Fibroblast of skin of left quadriceps (primary cell): ENCODE measurements at places on chromosomes 3 and 15.

GRCh38 chr3:30169487-30169886 lies 436.9 kb upstream of the TGFBR2 start:
- DNase-seq = no peak

- no peak for DNase-seq
Observed at GRCh38 chr15:93900476-93901400, 330.6 kb upstream of the MCTP2 start.

DNA sequence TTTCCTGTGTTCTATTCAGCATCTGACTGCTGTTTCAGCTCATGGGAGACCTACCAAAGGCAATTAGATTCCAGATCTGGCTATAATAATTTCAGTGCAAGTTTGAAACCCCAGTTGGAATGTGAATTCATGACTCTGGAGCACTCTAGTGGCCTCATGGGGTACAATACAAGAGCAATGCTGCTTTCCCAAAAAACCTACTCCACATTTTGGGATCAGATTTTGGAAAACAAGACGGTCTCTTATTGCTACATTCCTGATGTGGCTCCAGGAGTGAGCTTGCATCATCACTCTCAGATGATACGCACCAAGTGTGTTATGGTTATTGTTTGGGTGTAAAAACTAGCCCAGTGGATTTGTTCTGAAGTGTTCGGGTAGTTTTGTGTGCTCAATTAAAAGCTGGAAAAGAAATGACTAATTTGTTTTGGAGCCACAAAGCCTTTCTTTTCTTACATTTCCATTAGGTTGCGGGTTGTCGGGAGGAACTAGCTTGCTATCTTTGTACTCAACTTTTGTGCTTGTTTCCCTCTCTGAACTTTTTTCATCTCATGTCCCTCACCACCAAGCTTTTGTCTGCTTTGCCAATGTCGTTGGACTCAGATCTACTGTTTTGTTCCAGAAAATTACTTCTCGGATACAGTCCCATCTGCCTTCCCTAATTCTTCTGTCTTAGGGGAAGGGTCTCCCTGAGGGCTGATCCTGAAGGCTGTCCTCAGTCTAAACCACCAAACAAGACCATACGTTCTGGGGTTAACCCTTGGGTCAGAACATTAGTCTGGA lies 272.1 kb downstream of the BBX start:
- DNase-seq = no peak

DNA sequence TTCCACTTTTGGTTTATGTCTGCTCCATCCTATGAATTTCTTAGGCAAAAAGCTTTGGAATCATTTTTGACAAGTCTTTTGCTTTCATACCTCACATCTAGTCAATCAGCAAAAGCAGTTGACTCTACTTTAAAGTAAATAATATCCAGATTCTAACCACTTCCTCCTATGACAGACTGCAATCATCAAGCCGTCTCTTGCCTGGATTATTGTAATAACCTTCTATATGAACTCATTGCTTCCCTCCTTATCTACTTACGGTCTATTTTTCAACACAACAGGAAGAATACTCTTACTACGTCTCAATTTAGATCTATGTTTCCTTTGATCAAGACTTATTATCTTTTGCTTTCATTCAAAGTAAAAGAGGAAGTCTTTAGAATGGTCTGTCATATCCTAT lies 20.7 kb downstream of the CLDN1 start:
- no peak for DNase-seq

- DNase-seq = no peak
Observed at GRCh38 chr3:22089284-22089683, 338.3 kb upstream of the ZNF385D start.

- DNase-seq = no peak
Observed at GRCh38 chr3:38109580-38110313, 27.2 kb downstream of the ACAA1 start.

DNA sequence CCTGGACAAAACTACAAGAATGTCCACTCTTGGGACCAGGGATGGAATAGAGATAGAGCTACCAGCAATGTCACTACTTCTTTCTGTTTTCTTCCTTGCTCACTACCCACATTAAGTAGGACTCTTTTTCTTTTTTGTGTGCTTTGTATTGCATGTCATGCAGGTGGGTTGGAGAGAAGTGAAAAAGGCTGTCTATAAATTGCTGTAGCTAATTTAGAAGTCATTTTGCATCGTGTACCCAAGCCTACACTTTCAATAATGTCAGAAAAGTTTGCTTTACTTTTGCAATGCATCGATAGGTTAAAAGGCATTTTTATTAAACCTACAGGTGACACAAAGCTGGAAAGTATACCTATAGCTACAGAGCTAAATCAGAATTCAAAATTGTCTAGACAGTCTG lies 58.9 kb downstream of the GTF2E1 start:
- no peak for DNase-seq

- no peak for DNase-seq
Observed at GRCh38 chr15:65100442-65100841, 14.6 kb downstream of the UBAP1L start.

GRCh38 chr3:128343287-128344051 lies 123.2 kb downstream of the DNAJB8 start:
- peak; percentile 34 for DNase-seq

DNA sequence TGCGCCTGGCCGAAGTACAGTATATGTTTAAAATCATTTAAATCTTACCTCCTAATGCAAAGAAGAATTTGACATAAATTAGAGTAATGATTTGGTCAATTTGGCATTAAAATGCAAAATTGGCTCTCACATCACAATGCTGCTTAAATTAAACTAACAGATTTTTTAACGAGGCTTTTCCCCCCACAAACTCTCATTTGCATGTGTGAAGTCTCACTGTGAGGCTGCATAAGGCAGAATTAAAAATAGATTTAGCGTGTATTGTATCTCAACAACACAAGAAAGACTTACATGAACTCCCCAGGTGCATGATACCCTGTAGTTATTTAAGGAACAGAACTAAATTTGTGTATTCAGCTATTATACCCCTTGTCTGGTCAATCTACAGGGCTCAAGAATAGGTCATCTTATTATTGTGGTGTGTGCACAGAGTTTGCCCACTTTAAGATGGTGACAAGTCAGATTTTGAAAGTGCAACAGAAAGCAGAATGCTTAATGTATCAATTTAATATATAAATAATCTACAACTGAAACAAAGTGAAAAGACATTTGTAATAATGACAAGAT lies 897.9 kb downstream of the EPHA3 start:
- no peak for DNase-seq

DNA sequence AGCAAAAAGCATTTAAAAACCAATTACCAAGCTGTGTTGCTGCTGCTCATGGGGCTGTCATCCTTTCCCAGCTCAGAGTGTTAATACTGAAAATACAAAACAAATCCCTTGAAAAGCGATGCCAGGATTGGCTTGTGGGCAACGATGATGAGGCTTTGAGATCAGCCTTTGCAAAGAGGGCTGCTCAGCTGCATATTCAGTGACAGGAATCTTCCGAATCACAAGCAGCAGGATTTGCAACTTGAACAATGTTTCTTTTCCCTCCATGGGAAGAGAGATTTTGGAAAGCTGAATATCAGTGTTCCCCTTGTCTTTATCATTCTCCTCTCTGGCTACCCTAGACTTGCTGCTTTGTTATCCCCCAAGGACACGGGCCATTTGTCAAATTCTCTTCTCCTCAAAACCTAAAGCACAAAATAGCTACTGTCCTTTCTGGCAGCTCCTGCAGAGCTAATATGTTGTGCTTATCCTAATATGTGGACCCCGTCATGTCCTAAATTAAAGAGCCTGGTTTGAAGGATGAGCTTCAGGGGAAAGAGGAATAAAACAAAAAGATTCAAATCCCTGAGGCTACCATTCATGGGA lies 375.8 kb downstream of the GAP43 start:
- DNase-seq = no peak

GRCh38 chr3:10855083-10855870 lies 39.2 kb downstream of the SLC6A11 start:
- DNase-seq = no peak

DNA sequence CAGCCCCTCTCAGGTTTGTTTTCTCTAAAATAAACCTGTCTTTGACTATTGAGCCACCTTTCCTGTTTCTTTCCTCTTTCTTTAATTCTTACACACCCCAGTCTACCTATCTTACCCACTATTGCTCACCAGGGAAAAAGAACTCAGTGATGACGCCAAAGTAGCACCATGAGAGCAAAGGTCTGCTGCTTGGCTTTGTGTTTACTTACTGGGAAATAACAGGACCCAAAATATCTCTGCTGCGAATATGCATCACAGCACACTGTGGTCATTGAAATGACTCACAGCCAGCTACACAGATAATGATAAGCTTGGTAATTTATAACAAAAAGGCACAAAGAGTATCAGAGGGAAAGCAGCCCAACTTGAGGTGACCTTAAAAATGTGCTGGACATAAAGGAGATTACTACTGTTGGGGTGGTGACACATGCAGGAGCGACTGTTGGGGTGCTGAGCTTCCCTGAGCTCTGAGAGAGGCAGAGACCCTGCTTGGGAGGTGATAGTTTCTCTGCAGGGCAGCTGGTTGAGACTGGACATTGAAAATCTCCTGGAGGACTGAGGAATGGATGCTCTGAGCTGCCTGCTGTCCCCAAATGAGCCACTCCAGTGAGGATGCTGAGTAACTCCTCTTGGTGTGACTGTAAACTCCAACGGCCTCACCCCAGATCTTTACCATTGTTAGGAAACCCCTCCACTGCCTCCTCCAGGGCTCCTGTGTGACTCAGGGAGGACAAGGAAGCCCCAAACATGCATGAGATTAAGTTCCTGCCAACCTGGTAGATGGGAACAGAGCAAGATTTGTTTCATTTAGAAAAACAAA lies 14.5 kb downstream of the EFCAB12 start:
- no peak for DNase-seq

DNA sequence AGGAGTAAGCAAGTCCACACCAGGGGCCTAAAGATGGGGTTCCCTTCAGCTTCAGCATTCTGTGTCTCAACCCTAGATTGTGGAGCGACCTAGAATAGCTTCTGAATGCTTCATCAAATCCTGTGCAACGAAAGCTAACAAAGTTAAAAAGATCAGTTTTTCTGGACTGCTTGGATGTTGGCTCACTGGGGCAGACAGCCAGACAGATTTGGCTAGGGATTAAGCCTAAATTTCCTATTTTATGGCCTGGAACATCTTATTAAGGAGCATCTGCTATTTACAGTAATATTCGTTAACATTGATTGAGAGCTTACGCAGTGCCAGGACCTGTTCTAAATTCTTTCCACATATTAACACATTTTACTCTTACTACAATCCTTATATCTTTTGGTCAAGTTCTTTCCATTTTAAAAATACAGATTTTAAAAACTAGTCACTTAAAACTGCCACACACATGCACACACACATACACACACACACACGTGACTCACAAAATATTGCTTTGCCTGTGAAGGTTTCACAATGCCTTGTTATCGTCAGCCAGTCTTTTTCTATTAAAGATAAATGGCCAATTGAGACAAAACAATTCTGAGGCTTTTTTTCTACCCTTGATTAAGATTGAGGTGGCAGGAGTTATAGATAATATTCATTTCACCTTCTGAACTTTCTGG lies 173.3 kb upstream of the SNTN start:
- no peak for DNase-seq

GRCh38 chr3:38354588-38355330 lies 8.2 kb downstream of the XYLB start:
- DNase-seq = peak; percentile 45

DNA sequence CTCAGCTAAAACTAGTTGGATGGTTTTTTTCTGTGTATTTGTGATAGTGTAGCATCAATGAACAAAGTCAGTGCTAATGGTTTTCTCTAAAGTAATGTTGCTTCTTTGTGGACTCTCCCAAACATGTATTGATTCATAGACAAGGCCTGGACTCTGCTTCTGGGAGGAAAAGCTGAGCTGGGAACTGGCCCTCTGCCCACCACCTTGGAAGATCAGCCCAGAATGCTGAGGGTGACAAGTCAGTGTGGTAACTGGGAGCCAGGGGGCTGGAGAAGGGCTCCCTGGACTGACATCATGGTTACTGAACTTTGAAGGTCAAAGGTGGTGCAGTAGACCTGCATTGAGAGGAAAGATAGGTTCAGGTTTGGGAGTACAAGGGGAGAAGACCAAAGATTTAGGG lies 3.0 kb downstream of the ARHGAP31 start:
- no peak for DNase-seq

DNA sequence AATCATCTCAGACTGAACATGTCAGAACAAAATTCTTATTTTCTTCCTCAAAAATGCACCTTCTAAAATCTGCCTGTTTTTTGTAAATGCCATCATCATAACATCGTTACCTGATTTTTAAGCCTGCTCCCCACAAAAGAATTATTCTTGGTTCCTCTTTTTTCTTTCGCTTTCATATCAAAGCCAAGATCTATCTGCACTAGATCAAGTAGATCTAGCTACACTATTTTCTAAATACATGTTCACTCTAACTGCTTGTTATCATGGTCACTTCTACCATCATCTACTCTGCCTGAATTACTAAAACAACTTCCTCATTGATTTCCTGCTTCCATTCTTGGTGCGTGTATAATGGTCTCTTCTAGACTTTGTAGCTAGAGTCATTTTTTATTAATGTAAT lies 217.7 kb downstream of the ARPP21 start:
- DNase-seq = no peak

DNA sequence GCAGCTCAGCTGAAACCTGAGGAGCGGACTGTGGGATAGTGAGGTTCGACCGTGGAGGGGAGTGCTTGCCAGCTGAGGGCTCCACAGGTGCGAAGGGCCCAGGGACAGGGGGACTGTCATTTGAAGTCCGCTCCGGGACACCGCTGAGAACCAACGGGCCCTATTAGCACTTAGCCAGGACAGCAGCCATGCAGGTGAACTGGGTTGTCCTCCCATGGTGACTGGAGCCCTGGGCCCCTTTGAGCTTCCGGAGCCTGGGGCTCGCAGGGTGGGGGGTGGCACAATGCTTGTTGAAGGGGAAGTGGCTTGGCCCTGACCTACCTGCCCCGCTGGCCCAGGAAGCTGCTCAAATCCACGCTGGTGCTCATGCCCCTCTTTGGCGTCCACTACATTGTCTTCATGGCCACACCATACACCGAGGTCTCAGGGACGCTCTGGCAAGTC lies 24.7 kb downstream of the PTH1R start:
- no peak for DNase-seq

- peak; percentile 32 for DNase-seq
Observed at GRCh38 chr3:44198284-44199269, 43.1 kb upstream of the TOPAZ1 start.

GRCh38 chr3:65945480-65945879 lies 93.2 kb downstream of the MAGI1 start:
- DNase-seq = no peak

GRCh38 chr3:58606693-58607092 lies 29.5 kb upstream of the FAM107A start:
- no peak for DNase-seq

DNA sequence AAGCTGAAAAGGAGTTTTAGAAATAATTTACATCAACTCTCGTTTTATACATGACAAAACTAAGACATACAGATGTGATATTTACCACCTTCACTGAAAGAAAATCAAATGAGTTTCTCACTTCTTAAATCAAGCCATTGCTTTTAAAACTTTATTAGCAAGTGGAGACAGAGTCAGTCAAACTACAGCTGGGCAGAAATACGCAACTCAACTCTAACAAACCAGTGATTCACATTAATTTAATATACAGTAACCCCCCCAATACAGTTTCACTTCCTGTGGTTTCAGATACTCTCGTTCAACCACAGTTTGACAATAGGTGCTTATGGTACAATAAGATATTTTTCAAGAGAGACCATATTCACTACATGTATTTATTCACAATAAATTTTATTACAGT lies 477.1 kb downstream of the MAGI1 start:
- no peak for DNase-seq
